ENCODE measurements at places on chromosomes 3 and 15.

DNA sequence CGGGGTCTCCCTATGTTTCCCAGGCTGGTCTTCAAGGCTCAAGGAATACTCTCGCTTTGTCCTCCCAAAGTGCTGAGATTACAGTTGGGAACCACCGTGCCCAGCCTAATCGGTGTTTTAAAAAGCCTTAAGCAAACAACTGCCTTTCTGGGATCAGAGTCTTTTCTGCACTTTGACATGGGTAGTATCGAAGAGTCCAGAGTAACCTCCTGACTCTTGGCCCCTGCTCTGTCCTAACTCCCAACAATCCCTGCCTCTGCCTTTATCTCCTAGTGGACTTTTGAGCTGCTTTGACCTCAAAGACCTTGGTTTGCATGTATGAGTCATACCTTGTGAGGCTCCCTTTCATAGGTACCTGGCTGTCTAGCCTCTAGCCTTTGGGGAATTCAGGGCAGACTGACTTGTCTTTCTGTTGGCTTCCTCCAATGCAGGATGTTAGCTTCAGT, 21.0 kb upstream of the HACD2 start:
- DNase-seq, result no peak

DNA sequence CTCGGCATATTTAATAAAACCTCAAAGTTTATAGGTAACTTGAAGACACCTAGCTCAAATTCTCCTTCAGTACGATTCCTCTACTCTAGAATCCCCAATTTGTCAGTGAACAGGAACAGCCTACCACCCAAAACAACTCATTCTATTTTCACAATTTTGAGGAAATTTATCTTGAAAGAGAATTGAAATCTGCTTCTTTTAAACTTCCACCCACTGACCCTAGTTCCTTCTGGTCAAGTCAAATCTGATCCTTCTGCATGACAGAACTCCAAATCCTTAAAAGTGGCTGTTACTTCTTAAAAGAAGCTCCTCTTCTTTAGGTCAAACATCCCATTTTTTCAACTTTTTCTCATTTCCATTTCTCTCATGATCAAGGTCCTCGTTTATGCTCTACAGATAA, 4.4 kb downstream of the GABPB1 start:
- no peak for DNase-seq

GRCh38 chr3:5013021-5013906, 34.0 kb downstream of the BHLHE40 start:
- DNase-seq, result no peak

DNA sequence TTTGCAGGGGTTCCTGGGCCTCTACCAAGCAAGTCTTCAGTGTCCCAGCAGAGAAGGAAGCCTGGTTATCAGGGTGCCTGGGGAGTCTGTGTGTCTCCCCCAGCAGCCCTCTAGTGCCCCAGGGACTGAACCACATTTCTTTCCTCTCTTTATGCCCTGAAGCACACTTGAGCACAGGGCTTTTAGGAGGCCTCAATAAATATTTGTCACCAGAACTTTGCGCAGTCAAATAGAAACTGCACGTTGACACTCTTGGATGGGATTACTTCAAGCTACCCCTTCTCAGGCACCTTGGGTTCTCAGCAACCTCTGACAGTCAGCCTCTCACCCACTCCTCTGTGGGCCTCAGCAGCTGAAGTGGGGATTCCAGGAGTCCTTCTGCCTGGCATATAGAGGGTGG, 226.6 kb upstream of the HES1 start:
- no peak for DNase-seq

DNA sequence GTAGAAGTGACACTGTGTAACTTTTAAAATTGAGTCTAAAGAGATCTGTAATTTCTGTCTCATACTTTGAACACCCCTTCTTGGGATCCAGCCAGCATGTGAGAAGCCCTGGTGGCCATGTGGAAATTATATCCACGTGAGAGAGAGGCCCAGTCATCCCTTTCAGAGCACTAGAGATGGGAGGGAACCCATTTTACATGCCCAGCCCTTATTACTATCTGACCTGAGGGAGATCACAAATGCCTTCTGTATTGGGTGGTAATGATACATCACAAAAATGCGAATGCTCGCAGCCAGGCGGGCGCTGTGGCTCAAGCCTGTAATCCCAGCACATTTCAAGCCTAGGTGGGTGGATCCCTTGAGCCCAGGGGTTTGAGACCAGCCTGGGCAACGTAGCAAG, 27.3 kb upstream of the TRAK1 start:
- DNase-seq, result no peak

GRCh38 chr3:115823083-115823482, 199.8 kb downstream of the GAP43 start:
- no peak for DNase-seq

DNA sequence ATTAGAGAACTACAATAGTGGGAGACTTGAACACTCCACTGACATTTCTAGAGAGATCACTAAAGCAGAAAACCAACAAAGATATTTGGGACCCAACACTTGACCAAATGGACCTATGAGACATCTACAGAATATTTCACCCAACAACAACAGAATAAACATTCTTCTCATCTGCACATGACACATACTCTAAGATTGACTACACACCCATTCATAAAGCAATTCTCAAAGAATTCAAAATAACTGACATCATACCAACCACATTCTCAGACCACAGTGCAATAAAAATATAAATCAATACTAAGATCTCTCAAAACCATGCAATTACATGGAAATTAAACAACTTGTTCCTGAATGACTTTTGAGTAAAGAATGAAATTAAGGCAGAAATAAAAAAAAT, 473.7 kb downstream of the LPP start:
- DNase-seq, result no peak

DNA sequence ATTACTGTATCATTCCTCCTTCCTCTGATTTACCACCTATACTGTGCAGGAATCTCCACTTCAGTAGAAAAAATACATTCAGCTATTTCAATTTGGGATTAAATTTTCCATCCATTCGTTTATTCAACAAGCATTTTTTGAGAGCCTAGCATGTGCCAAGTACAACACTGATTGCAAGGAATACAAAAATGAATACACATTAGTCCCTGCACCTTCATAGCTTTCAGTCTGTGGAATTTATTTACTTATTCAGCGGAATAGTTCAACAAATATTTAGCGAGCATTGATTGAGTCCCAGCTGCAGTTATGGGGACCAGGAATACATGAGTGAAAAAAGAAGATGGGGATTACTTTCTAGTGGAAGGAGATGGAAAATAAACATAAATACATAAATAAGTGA, 606.8 kb upstream of the TBL1XR1 start:
- no peak for DNase-seq

DNA sequence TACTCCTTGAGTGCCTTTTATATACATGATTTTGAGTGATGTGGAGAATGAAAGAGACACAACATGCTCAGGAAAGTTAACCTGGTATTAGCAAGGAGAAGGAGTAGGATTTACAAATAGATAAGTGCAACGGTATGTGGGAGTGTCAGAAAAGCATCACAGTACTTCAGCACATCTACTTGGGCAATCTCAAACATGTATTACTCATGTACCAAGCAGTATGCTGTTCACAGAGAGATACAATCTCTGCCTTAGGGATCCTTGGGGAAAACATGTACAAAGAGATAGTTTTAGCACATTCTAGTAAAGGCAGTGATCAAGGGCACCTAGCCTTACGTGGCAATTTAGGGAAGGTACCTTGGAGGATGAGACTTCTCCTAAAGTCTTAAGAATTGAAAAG, 146.5 kb downstream of the FILIP1L start:
- DNase-seq, result no peak

DNA sequence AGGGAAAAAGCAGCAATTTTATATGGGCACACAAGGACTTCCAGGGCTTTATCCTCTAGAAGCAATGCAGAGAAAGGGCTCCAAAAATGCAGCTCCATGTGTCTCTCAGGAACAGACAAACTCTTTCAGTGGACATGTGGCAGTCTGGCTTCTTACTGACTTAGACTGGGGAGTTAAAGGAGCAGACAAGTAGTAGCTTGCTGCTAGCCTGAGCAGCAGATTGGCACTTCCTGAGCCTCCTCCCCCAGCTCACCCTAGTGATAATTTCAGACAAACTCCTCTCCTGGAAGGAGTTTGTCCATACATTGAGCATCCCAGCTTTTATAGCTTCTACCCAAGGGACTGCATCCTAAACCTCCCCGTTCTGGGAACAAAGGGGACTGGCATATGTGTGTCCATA, 101.7 kb upstream of the MANF start:
- DNase-seq, result no peak

GRCh38 chr3:119073258-119074001, 38.8 kb upstream of the IGSF11 start:
- DNase-seq, result no peak

- no peak for DNase-seq
Observed at GRCh38 chr3:60417576-60417975, 833.7 kb downstream of the FHIT start.

DNA sequence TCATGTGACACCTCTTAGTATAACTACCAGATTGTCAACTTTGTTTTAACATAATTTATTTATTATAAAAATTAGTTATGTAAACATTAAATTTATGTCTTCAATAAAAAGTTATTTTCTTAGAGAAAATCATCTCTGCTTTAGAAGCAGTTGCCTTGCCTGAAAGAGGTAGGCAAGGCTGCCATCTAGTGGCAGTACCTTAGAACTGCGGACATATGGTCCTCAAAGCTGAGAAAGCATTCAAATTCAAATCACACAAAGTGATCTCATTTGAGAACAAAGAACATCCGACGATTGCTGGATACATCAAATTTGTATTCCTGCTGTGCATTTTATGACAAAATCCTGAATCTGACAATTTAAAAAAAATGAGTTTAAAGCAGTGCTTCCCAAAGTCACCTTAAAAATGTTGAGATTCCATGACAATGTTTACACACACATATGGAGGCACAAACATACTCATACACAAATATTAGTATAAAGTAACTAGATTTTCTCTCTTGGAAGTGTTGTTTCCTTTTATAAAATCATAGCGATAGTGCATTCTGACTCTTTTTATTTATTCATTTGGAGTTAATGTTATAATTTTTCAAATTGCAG, 617.4 kb downstream of the CADM2 start:
- DNase-seq, result peak; percentile 45

DNA sequence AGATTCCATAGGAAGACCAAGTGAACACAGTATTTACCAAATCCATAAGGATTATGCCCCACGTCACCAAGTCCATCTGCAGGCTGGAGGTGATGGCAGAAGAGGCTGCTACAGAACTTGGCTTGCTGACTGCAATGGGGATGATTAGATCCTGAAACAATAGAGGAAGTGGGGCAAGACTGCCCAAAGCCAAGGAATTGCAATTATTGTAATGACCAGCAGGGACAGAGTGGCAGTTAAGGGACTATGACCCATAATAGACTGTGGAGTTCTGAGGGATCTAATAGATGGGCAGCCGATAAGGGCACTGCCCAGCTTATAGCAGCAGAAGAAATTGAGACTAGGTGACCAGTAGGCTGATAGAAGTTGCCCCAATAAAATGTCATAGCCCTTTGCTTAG, 108.4 kb downstream of the MINAR1 start:
- DNase-seq, result peak; percentile 2

- DNase-seq, result no peak
Observed at GRCh38 chr3:46162975-46163555, 45.0 kb downstream of the CCR1 start.

GRCh38 chr15:65033659-65034269, 4.3 kb upstream of the MTFMT start:
- DNase-seq, result no peak

- DNase-seq, result no peak
Observed at GRCh38 chr3:49880581-49881315, 11.0 kb upstream of the CAMKV start.

DNA sequence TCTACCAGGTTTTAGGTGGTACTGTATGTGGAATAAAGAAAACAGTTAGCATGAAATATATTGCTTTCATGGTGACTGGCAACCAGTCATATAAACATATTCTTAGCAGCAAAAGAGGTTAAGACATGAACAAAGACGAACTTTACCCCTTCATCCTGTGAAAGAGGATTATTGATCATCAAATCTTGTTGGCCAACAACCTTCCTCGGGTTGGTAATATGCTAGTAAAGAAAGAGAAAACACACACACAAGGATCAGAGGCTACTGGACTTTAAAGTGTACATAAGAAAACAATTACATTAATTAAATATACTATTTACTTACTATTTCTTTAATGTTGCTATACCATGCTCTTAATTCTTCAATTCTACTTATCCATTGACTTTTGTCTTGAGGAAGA, 337.9 kb downstream of the TBC1D5 start:
- no peak for DNase-seq

DNA sequence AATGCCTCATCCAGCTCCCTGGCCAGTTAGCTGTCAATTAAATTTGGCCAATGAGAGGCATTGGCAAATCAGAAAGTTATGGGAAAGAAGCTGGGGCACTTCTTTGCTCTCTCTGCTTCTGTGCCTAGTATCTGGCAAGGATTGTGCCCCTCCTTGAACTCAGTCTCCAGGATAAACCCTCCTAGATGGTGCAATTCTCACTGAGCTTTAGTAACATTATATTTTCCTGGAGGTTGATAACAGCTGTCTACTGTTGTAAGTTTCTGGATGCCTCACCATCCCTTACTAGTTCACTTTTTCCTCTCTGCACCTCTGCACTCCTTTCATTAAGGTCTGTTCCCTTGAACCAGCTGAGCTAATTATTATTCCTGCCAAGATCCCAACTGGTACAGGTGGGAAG, 329.5 kb downstream of the MFSD1 start:
- DNase-seq, result no peak

- no peak for DNase-seq
Observed at GRCh38 chr15:48930735-48931134, 33.0 kb downstream of the SHC4 start.

DNA sequence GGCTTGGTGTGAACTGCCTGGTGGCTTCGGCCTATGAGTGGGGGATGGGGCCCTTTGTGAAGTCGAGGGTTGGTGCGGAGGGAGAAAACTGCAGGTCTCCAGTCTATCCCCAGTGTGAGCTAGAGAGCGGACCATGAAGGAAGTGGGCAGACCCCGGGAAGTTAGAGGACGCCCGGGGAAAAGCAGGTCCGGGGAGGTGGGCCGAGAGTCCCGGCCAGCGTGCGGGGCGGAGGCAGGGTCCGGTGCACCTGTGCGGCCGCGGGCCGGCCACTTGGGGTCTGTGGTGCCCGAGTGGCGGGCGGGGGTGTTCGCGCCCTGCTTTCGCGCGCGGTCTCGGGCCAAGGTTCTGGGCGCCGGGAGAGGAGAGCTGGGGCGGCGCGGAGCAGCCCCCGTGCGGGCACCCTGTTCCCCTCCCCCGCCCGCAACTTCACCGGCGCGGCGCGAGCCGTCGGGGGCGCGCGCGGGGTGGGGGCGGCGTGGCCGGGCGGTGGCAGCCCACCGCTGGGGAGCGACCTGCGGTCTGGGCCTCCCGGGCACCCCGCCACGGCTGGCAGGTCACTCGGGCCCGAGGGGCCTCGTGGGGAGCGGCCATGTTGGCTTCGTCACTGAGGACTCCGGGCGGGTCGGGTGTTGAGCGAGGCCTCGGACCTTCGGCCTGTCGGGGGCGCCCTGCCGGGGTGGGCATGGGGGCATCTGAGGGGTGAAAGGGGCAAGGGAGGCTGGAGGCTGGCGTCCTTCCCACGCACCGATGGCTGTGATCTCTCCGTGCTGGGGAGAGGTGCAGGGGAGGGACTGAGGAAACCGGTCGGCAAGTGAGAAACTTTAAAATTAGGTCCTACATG, 4.8 kb downstream of the UBE2E1 start:
- peak; percentile 37 for DNase-seq
